Left colon (tissue), 2 donors: ENCODE measurements at places on chromosomes 7 and 10.

GRCh38 chr7:51255036-51255435 lies 61.6 kb downstream of the COBL start:
- DNase-seq = no peak

DNA sequence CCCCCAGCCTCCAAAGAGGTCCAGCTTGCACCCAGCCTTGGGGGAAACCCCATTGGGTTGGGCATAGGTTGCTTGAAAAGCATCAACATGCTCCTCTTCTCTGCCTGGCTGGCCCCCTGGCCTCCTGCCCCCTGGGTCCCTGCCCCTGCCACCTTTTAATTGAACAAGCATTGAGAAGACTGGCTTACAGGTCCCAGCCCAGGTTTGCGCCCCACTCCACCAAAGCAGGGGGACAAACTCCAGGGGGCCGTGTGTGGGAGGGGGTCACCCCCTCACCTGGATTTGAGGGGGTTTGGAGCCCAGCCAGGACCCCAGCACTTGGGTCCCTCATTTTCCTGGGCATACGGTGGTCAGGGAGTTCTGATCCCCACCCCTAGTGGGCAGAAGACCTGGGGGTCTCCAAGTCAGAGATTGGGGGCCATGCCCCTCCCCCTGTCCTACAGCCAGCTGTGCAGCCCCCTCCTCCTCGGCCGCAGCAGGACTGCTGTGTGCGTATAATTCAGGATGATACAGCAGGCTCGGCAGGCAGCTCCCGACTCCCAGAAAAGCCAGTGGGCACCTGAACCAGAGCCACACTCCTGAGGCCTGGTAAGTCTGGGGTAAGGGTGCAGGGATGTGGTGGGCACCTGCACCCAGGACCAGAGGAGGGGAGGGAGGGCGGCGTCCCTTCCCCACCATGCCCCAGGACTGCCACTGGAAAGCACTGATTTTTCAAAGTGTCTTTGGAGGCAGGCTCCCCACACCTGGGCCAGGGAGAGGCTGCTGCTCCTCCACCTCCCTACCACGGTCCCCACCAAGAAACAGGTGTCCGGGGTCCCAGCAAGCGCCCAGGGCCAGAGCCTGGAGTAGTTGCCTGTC lies 1.7 kb downstream of the ELFN1 start:
- no peak for DNase-seq

- peak; percentile 9 for DNase-seq
These were observed 6.7 kb downstream of the ZCCHC24 start for GRCh38 chr10:79438699-79439085.

DNA sequence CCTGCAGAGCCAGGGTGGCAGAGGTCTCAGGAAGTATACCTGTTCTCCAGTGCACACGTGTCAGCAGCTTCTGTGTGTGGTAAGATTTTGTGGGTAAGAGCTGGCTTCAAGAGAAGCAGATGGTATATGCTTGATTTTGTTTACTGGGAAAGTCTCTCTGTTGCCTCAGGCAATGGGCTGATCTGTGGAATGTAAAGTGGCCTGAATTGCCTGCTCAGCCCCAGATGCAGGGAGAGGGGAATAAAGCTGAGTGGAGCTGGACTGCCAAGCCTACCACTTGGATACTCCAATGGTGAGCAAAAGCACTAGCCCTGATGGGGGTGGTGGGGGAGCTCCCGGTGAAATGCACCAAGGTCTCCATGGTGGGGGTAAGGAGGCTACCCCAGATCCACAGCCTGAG lies 156.1 kb downstream of the WDR11 start:
- no peak for DNase-seq
